ENCODE measurements at places on chromosomes 6 and 20.

DNA sequence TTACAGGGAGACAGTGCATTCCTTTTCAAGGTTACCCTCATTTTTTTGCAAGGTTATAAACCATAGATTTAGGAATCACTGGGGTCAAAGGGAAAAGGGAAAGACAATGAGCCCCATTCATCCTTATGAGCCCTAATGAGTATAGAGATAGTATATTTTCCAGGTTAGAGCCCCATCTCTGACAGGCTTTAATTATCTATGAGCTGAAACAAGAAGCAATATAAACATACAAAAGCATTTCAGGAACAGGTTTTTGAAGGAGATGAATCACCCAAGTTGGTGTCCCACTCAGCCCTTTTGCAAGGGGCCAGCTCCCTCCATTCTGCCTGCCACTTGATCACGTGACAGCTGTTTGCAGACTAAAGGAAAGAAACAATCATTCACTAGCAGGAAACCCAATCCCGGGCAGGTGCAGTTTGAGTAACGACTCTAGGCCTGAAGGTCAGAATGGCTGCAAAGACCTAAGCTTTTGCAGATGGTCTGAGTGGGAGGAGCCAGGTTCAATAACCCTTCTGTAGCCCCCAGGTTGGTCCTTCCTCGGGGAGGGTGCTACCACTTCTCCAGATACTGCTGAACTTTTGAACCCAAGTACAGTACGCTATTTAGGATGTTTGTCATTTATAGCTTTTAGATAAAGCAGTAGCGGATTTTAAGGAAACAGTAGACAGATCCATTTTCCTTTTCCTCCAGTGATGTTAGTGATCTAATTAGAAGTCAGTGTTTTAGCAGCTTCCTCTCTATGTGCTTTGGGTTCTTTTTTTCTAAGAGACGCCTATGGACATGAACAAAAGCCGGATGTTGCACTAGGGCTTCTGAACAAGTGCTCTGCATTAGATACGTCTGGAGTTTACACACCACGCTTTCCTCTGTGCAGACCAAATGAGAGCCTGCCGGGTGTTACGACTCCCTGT lies 253.2 kb downstream of the SOX4 start:
- DNase-seq: peak; percentile 46

DNA sequence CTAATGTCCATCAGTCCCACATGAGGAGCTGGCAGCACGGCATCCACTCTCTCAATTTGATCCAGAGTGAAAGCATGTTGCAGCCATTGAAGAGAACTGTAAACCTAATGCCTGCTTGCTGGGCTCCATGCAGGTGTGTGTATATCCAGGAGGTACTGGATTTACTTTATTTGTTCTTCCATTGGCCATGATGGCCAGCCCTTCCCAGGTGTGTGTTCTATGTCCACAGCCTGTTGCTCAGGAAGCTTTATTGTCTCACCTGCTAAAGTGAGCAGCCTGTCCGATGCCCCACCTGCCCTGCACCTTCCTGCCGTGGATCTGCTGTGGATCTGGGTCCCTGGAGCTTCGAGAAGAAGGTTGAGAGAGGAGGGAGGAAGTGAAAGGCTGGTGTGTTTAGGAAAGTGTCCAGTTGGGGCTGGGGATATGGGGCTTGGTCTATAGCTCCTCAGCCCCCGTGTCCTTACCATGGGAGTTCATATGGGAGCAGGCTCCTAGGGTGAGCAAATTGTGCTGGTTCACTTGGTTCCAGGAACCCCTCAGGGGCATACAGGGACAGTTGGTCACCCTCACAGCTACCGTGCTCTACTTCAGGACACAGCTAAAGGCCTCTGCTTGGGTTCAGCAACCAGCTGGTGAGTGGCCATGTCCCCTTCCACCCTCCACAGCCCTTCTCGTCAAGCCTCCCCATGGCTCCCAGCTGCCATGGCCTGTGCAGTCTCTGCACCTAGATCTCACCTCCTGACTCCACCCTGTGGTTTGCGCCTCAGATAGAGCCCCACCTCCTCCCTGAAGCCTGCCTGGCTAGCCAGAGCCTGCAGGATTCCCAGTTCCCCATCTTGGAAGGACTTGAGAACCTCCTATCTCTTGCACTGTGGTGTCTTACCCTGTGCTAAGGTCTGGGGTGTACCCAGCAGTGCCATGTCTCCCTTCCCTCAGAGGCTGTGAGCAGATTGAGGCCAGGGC lies 12.7 kb downstream of the TREML2 start:
- no peak for DNase-seq

- no peak for DNase-seq
Measured at GRCh38 chr6:100296810-100297544, 167.7 kb downstream of the SIM1 start.

DNA sequence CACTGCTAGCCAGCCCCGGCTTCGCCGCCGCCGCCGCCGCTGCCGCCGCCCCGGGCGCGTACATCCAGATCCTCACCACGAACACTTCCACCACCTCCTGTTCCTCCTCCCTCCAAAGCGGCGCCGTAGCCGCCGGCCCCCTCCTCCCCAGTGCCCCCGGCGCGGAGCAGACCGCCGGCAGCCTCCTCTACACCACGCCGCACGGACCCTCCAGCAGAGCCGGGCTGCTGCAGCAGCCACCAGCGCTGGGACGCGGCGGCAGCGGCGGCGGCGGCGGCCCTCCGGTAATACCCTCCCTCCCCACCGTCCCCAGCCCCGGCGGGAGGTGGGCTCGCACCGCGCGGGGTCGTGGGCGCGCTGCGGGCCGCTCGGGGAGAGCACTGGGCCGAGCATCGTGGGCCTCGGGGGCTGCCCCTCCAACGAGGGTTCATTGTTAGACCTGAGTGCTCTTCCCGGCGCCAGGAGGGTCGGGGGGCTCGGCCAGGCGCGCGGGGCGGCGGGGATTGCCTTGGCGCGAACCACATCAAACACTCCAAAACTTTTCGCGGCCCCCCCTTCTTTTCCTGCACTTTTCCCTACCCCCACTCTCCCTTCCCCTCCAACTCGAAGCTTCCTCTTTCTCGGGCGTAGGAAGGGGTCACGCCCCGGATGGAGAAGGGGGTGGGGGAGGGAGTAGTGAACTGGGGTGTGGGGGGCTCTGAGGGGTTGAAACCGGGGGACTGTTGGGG lies 827 bp downstream of the E2F3 start:
- peak; percentile 84 for DNase-seq

GRCh38 chr6:54335871-54336270 lies 27.6 kb downstream of the TINAG start:
- no peak for DNase-seq

- no peak for DNase-seq
Measured at GRCh38 chr6:16602035-16602434, 159.2 kb downstream of the ATXN1 start.

DNA sequence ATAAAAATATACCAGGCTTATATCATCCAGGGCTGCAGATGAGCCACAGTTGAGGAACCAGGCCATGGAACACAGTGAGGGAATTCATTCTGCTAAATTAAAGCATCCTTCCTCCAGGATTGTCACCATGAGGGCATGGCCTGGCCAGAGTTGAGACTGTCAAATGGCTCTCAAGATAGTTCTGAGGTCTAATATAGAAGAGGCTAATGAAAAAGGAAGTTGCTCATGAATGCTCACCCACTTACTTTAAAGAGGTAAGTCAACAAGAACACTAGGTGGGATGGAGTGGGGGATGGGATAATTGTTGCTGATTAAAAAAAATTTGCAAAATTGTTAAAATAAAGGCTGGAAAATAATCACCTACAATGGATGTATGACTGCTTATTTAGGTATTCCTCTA lies 72.0 kb upstream of the GCM1 start:
- no peak for DNase-seq

GRCh38 chr6:151209071-151209831 lies 30.5 kb upstream of the AKAP12 start:
- DNase-seq: no peak

GRCh38 chr6:120496661-120497060 lies 837.6 kb downstream of the TBC1D32 start:
- no peak for DNase-seq

GRCh38 chr6:3297006-3297405 lies 38.3 kb downstream of the PSMG4 start:
- DNase-seq: no peak

DNA sequence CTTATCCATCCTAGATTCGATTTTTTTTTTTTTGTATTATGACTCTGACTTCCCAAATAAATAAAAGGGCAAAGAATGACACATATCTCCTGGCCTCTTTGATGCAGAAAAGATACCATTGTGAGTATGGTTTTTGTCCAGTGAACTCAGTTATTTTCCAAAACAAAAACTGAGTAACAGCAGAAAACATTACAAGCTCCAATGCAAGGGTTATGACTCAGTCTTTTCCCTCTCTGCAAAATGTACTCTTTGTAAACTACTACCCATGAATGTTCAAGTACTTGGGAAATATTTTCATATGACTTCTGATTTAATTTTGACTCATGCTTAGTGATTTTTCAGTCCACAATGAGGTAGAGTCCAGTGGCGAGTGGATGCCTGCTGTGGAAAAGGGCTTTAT lies 355.3 kb downstream of the RNF144B start:
- DNase-seq: no peak

Data from suppressor macrophage (primary cell).